Upper lobe of left lung (tissue), 6 donors: ENCODE measurements at places on chromosomes 16 and 17. TPM values are rescaled to one million over a fixed set of nuclear protein-coding genes. Genes with fewer than 3 reads are reported as not detected.

ARL5C gene
- total RNA-seq = not detected

EFNB3 gene
- total RNA-seq = 0.22 TPM

DNA sequence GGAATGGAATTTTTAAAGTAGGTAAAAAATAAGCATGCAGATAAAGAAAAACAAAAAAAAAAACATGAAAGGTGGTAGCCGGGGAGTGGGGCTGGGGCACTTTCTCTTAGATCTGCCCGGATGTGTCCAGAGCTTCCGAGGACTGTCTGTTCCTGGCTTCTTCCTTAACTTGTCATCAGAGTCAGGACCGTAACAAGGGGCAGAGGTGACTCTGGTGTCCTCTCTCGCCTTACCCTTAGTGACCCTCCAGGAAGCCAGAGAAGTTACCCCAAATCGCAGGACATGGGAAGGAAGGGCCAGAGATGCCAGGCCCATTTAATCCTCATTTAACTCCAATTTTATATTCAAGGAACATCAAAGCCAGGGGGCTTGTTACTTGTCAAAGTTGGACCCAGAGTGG lies 115.5 kb downstream of the ABCC6 start:
- no peaks in the 10 kb centered on the region for H3K27me3 ChIP-seq
- no peak for DNase-seq

GRCh38 chr16:30137897-30138296 lies 14.9 kb upstream of the MAPK3 start:
- H3K4me1 ChIP-seq = no peaks in the 10 kb centered on the region
- H3K27me3 ChIP-seq = no peaks in the 10 kb centered on the region
- no peak for DNase-seq
- H3K27ac ChIP-seq = no peak overlapping the region
- no peak overlapping the region for H3K4me3 ChIP-seq

DNA sequence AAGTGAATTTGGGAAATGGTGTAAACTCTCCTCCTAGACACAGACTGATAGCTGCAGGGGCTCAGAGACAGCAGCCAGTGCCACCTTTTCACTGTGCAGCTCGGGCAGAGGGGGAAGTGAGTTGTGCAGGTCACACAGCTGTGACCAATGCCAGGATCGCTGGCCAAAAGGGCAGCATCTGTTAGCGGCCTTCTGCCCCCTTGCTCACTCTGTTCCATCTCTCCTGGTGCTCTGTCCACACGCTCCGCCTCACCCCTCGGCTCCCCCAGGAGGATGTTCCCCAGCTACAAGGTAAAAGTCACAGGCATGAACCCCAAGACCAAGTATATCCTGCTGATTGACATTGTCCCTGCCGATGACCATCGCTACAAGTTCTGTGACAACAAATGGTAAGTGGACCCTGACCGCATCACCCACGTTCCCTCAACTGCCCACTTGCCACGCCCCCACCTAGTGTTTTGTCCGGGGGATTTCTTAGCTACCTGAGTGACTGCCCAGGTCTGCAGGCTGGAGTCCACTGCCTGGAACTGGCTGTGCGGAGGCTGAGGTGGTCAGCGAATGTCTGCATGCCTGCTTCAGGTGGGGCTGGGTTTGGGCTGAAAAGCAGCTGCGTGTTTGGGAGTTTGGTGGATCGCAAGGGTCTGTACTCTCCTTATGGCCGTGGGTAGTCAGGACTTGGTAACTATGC lies 13.5 kb downstream of the TBX4 start:
- no peak for DNase-seq
- H3K36me3 ChIP-seq = peaks cover 6% of the 10 kb centered on the region
- peaks cover 23% of the 10 kb centered on the region for H3K4me1 ChIP-seq
- H3K27me3 ChIP-seq = no peaks in the 10 kb centered on the region

- no peaks in the 10 kb centered on the region for H3K4me1 ChIP-seq
- no peak overlapping the region for H3K4me3 ChIP-seq
- H3K27ac ChIP-seq = no peak overlapping the region
- no peaks in the 10 kb centered on the region for H3K36me3 ChIP-seq
These were observed 3.2 kb upstream of the KRT10 start for GRCh38 chr17:40825599-40825998.

GRCh38 chr17:29005936-29006511 lies at the start of gene SEZ6:
Gene SEZ6 (minus strand): TSS chr17:29006033. CDS start chr17:29005869, 164 bp downstream.
- H3K36me3 ChIP-seq = no peaks in the 10 kb centered on the region
- H3K4me1 ChIP-seq = peaks cover 11% of the 10 kb centered on the region
- peak; percentile 95 for DNase-seq
- H3K4me3 ChIP-seq = no peak within 1 kb of the TSS

DNA sequence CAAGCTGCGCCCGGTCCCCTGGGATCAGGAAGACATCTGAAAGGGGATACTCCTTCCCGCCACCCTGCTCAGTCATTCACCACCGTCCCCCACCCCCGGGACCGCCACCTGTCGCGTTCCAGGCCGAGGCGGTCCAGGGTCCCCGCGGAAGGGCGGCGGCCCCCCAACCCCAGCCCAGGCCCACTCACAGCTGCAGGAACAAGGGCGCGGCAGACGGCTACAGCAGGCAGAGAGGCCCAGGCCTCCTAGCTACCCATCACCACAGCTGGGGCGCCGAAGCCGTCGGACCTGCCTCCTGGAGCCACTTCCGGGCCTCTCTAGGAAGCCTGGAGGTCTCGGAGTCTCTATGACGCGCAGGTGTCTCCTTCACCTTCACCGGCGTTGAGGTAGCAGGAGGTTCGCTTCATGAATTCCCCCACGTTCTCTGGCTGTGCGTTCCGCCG lies at the start of gene SDR42E1:
Gene SDR42E1, minus strand, starts transcription at position 272 of the 443 bp plus-strand sequence. CDS start 10,612 bp downstream, outside the sequence.
- H3K27me3 ChIP-seq = no peaks in the 10 kb centered on the region
- H3K4me3 ChIP-seq = peak within 1 kb of the TSS; percentile 51
- peaks cover 10% of the 10 kb centered on the region for H3K4me1 ChIP-seq
- DNase-seq = peak; percentile 88
- peak within 1 kb of the TSS; percentile 69 for H3K27ac ChIP-seq
- no peaks in the 10 kb centered on the region for H3K36me3 ChIP-seq

DNA sequence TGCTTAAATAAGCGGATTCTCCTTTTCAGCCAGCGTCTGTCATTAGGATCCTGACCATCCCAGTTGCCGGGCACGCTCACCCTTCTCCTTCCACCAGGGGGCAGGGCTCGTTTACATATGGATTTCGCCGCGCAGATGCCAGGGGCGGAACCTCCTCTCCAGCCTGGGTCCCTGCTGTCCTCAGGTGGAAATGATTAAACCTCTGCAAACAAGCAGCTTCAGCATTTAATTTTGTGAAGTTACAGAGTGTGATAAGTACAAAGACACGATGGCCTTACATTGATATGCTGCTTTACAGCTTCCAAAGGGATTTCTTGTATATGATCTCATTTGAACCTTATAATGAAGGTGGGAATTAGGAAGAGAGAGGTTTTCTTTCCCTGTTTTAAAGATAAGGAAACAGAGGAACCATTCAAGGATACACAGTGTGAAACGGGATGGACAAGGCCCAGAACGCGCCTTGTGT lies 3.9 kb upstream of the KRT28 start:
- H3K4me3 ChIP-seq = no peak overlapping the region
- no peaks in the 10 kb centered on the region for H3K27me3 ChIP-seq
- H3K36me3 ChIP-seq = no peaks in the 10 kb centered on the region
- peak; percentile 79 for DNase-seq
- H3K4me1 ChIP-seq = no peaks in the 10 kb centered on the region
- H3K27ac ChIP-seq = no peak overlapping the region

DNA sequence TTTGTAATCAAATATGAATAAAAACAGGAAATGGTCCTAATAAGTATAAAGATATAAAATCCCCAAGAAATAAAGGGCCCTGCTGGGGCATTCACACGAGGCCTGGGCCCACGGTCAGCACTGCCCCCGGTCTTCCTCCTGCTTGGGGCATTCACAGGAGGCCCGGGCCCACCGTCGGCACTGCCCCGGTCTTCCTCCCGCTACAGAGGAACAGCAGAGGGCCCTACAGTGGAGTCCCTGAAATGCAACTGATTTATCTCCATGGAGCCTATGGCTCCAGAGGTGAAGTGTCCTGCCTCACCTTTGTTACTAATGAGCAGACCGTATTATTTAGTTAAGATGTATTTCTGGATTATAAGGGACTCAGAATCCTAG lies 46.5 kb downstream of the MAP1LC3B start:
- H3K36me3 ChIP-seq = no peaks in the 10 kb centered on the region
- H3K27me3 ChIP-seq = no peaks in the 10 kb centered on the region
- no peak for DNase-seq
- no peak overlapping the region for H3K27ac ChIP-seq
- peaks cover 34% of the 10 kb centered on the region for H3K4me1 ChIP-seq

DNA sequence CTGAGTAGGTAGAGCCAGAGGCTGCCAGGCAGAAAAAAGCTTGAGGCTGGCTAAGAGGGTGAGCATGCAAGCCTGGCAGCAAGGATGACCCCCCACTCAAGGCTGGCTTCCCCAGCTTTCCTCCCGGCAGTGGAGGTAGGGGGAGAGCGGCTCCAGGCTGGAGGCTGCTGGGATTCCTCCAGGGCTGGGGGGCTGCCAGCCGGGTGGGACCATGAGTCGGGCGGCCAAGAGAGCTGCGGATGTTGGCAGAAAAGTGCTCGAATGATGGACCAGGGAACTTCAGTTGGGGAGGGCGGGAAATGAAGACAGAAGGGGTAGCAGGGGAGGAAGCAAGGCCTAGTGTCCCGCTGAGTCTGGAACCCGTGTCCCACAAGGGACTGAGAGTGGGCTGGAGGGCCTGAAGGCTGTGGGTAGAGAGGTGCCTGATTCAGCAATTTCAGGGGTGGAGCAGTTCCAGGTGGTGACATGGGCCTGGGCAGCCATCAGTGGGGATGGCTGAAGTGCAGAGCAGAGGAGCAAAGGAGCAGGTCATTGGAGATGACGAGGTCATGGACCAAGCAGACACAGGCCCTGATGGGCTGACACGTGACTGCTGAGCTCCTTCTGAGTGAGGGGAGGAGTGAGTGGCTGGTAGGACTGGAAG lies 20.3 kb downstream of the HSD11B2 start:
- no peaks in the 10 kb centered on the region for H3K27me3 ChIP-seq
- peaks cover 64% of the 10 kb centered on the region for H3K36me3 ChIP-seq
- peak overlapping the region; percentile 7 for H3K27ac ChIP-seq
- H3K4me3 ChIP-seq = no peak overlapping the region
- H3K4me1 ChIP-seq = peaks cover 44% of the 10 kb centered on the region

DNA sequence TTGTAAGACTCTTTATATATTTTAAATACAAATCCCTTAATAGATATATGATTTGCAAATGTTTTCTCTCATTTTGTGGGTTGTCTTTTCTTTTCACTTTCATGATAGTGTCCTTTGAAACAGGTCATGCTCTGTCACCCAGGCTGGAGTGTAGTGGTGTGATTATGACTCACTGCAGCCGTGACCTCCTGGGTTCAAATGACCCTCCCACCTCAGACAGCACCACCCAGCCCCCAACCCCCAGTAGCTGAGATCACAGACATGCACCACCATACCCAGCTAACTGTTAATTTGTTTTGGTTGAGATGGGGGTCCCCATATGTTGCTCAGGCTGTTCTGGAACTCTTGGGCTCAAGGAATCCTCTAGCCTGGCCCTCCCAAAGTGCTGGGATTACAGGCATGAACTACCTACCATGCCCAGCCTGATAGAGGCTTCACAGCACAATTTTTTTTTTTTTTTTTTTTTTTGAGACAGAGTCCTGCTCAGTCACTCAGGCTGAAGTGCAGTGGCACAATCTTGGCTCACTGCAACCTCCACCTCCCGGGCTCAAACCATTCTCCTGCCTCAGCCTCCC lies 18.5 kb upstream of the TMIGD1 start:
- no peak overlapping the region for H3K4me3 ChIP-seq
- peak overlapping the region; percentile 68 for H3K27ac ChIP-seq
- no peaks in the 10 kb centered on the region for H3K36me3 ChIP-seq
- no peaks in the 10 kb centered on the region for H3K27me3 ChIP-seq

DNA sequence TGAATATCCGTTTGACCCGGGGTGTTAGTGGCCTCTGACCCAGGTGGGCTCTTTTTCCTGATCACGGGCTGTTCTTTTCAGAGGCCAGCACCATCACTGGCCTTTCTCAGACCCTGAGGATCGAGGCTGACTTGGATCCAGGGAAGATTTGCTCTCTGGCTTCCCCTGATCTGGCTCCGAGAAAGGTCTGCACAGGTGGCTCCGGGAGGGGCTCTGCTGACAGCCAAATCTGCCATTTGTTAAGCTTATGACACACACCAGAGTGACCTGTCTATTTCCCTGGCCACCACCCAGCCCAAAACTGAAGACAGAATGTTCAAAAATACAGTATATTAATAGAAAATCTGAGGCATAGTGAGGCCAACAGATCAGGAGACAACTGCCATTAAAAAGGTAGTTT lies 221.8 kb upstream of the TNRC6C start:
- H3K36me3 ChIP-seq = no peaks in the 10 kb centered on the region
- DNase-seq = no peak
- H3K4me3 ChIP-seq = no peak overlapping the region
- H3K4me1 ChIP-seq = peaks cover 27% of the 10 kb centered on the region
- no peaks in the 10 kb centered on the region for H3K27me3 ChIP-seq
- no peak overlapping the region for H3K27ac ChIP-seq

GRCh38 chr17:42284024-42284369 lies 4.3 kb upstream of the STAT5A start:
- peaks cover 25% of the 10 kb centered on the region for H3K4me1 ChIP-seq
- H3K27ac ChIP-seq = peak overlapping the region; percentile 26
- H3K27me3 ChIP-seq = no peaks in the 10 kb centered on the region
- H3K36me3 ChIP-seq = no peaks in the 10 kb centered on the region

GRCh38 chr16:11403534-11403795 lies 58.2 kb downstream of the RMI2 start:
- H3K27ac ChIP-seq = no peak overlapping the region
- no peaks in the 10 kb centered on the region for H3K27me3 ChIP-seq
- DNase-seq = no peak
- no peaks in the 10 kb centered on the region for H3K36me3 ChIP-seq

DNA sequence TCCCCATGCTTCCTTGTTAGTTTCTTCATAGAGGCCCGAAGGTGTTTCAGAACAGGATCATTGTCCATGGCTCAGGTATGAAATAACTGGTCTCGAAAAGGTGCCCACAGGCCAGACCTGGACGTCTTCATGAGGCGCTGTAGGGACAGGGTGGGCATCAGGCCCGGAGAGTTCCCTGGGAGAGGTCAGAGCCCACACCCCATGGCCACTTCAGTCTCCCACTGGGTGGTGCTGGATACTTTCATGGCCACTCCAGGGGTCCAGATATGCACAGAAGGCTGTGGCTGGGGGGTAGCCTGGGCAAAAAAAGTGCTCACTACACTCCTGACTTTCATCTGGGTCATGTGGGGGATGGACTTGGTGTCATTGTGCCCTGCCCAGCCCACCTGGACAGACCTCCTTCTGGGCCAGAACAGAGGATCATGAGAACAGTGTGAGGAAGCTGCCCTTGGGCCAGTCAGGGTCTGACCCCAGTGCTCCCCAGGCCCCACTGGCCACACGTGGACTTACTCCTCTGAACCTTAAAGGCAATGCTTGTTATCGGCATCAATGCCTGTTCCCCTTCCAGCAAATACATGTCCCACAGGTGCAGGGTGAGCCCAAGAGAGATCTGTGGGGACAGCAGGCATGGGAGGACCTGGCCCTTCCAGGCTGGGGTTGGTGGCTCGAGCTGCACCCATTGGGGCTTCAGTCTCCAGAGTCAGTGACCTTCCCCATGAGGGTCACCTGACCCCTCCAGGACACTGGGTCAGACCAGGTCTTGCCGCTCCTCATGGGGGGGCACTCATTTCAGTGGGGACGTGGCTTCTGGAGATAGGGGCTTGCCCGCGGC lies 36.9 kb downstream of the LGALS9 start:
- no peak overlapping the region for H3K4me3 ChIP-seq
- H3K27ac ChIP-seq = no peak overlapping the region
- no peaks in the 10 kb centered on the region for H3K27me3 ChIP-seq
- DNase-seq = no peak
- no peaks in the 10 kb centered on the region for H3K4me1 ChIP-seq

- DNase-seq = no peak
- no peak overlapping the region for H3K4me3 ChIP-seq
- no peaks in the 10 kb centered on the region for H3K27me3 ChIP-seq
- peaks cover 44% of the 10 kb centered on the region for H3K4me1 ChIP-seq
- H3K36me3 ChIP-seq = peaks cover 23% of the 10 kb centered on the region
These were observed 5.0 kb downstream of the SMARCD2 start for GRCh38 chr17:63837480-63837879.

GRCh38 chr16:81938326-81939163 lies 72.7 kb downstream of the SDR42E1 start:
- no peak for DNase-seq
- no peaks in the 10 kb centered on the region for H3K4me1 ChIP-seq
- H3K27me3 ChIP-seq = no peaks in the 10 kb centered on the region
- no peak overlapping the region for H3K4me3 ChIP-seq
